ENCODE measurements at places on chromosomes 7 and 10.

- DNase-seq: no peak
These were observed 17.6 kb upstream of the FAM221A start for GRCh38 chr7:23662124-23662983.

GRCh38 chr7:41981046-41982040, 255.7 kb downstream of the GLI3 start:
- DNase-seq: no peak

DNA sequence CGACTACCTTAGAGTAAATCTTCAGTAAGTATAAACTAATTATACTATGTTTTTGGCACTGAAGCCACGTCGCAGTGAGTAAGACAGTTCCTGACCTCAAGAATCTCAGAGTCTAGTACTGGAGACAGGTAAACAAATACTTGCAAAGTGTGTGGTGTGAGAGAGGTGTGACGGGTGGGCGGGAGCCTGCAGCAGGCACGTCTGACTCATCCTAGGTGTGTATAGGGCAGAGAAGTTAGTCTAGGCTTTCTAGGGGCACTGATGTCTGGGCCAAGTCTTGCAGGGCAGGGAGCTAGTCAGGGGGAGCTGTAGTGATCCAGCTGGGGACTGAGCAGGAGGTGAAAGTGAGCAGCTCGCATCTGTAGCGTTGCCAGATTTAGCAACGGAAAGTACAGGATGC, 35.9 kb upstream of the SFTPD start:
- no peak for DNase-seq

GRCh38 chr7:132603220-132603833, 27.1 kb upstream of the PLXNA4 start:
- DNase-seq: no peak

- no peak for DNase-seq
These were observed 94.1 kb downstream of the SH3PXD2A start for GRCh38 chr10:103761075-103761920.

DNA sequence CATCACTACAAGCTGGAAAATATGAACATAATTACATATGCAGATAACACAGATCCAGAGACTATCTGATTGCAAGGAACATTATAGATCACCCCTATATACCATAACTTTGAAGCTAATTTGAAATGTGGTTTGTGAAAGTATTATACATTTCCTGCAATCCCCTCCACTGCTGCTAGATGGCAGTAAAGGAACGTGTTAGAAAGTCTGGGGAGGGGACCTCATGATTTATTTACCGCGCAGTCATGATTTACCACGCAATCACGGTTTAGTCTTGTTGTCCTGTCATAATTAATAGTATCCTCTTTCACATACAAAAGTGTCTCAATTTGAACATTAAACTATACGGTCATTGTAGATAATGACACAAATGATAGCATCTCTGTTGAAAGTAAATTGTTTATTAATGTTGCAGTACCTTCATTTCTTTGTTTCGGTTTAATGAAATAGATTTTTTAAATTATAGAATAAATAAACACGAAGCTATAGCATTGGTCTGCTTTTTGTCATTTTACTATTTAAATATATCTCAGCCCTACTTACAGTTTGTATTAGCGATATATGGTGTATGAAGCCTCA, 145.3 kb upstream of the PRSS1 start:
- DNase-seq: peak; percentile 63

DNA sequence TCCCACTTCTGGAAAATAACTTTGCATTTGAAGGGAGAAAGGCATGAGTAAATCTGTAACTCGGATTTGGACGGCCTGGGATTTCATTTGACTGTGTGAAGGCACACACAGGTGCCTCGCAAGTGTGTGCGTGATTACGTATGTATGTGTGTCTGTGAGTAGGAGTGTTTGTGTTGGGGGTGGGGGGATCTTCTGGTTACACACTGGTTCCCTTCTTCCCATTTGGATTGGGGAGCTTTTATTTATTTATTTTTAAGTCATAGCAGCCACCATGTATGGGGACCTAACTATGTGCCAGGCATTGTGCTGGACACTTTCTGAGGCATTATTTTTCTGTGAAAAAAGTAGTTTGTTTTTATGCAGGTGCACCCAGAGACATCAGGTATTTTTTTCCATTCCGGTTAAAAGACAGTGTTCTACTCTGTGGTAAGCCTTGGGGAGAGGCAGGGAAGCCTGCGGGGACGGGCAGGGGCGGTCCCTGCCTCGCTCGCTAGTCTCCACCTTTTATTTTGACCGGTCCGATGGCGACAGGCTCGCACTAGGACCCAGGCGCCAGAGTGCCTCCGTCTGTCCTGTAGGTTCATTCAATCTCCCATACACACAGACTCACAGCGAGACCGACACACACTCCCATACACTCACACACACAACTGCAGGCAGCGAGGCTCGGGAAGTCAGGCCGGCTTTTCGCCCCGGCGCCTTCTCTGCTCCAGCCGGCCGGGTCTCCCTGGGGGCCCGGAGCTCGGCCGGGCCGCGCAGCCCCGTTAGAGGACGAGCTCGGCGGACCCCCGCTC, at the start of gene MXI1:
Gene MXI1 (plus strand): TSS at position 595 of the 794 bp plus-strand sequence. CDS start 204 bp downstream, outside the sequence.
- peak; percentile 90 for DNase-seq

- no peak for DNase-seq
These were observed 76.9 kb upstream of the ITGB1 start for GRCh38 chr10:33034931-33035330.
